ENCODE measurements at places on chromosomes 7 and 10.

GRCh38 chr10:103737735-103738367, 117.5 kb downstream of the SH3PXD2A start:
- no peak for DNase-seq

DNA sequence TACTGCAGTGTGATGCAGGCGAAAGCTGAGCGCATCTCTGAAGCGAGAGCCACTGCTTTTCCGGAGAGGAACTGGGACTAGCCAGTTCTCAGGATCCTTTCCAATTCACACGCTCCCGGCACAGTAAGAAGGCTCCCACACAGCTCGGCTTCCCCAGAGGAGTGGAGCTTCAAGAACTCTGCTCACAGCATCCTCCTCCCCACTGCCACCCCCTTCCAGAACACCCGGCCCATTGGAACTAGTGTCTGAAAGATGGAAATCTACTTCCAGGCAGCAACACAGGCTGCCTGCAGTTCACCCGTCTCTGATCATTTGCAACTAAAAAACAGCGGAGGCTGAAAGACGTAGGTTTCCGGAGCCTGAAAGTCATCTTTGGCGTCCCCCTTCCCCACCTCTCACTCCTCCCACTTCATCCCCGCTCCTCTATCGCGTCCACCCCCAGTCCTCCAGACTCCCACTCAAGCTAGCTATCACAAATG, at the start of gene DGKB:
Gene DGKB (minus strand): TSS at position 163 of the 479 bp plus-strand sequence.
- DNase-seq = no peak

- DNase-seq = no peak
Observed at GRCh38 chr10:46528675-46529615, 27.5 kb downstream of the GPRIN2 start.

DNA sequence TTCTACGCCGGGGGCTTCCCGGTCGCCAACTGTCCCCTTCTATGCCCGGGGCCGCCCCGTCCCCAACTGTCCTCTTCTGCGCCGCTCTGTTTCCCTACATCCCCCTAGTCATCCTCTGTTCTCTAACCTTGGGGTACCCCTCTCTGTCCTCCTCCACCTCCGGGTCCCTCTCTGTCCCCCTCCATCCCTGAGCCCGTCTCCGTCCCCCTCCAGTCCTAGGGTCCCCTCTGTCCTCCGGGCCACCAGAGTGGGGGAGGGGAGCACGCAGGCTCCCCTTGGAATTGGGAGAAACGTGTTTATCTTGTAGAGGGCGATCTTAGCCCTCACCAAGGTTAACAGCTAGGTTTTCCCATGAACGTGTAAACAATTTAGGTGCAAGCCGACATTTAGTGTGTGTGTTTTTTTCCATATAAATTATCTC, 852 bp upstream of the KLF6 start:
- no peak for DNase-seq

- no peak for DNase-seq
Observed at GRCh38 chr10:122354383-122354782, 20.1 kb upstream of the PLEKHA1 start.

GRCh38 chr10:112821663-112822062, 128.4 kb upstream of the TCF7L2 start:
- no peak for DNase-seq

DNA sequence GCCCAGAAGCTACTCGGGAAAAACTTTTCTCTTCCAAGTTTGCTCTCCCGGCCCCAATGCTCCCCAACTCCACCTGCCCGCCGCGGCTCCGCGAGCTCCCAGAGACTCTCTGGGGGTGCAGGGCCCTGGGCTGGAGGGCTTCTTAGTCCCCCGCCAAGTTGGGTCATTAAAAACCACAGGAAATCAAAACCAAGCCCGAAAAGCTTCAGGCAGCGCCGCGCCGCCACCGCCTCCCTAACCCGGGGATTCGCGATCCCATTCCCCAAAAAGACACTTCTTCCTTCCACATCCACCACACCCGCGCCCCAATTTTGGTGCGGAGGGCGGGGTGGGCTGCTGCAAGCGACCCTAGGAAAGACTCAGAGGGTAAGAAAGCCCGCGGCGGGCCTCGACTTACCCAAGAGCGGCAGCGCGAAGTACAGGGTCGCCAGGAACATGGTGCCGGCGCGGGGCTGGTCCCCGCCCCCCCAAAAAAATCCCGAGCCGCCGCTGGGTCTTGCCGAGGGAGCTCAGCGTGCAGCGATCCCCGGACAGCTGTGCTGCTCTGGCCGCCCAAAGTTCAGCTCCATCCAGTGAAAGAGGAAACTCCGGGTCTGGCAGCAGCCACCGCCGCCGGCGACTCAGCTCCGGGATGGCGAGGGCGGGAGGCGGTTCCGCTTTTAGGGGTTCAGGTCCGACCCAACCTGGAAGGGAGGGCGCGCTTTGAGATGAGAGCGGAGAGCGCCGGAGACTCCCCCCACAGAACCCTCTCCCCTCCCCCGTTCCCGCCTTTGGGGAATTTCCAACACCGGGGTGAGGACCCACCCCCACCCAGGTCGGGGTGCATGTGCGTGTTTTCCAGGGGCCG, 1.2 kb downstream of the GFRA1 start:
- DNase-seq = no peak

DNA sequence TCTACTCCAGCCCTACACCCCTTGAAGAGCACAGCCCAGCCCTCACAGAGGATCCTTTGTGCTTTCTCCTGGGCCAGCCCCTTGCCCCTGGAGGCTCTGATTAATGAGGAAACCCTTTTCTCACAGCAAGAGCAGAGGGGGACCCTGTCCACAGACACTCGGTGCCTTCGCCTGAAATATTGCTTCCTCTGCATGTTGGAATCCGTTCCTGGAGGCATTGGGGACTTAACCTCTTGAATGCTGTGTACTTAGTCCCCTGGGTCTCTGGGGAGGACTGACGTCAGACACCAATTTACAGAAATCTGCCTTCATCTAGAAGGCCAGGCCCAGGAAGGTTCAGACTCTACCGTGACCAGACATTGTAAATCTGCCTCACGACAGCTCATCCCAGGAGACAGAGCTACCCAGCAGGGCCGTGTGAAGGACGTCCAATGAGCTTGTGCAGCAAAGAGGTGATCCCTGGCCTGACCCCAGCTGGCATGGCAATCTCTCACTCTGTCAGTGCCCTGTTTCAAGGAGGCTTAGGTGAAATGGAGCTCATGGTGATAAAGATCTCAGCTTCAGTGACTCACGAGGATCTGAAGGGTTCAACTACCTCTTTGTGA, 8.1 kb upstream of the TMEM72 start:
- no peak for DNase-seq

- DNase-seq = no peak
Observed at GRCh38 chr10:15331461-15331860, 39.6 kb downstream of the FAM171A1 start.

DNA sequence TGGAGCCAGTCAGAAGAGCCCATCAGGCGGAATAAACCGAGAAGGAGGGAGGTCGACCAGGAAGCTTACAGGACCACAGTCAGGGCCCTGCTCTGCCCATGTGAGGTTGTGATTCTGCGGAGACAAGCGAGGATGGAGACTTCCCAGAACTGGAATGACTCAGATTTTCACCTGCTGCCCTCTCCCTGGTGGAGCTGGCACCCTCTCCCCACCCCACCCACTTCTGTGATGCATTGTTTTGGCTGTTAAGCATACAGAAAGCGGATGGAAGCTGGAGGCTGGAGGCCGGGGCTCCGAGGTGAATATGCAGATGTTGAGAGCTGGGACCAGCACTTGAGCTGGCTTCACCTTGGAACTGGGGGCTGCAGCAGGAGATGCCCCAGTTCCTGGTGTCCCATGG, 57.4 kb downstream of the NPTX2 start:
- DNase-seq = no peak

DNA sequence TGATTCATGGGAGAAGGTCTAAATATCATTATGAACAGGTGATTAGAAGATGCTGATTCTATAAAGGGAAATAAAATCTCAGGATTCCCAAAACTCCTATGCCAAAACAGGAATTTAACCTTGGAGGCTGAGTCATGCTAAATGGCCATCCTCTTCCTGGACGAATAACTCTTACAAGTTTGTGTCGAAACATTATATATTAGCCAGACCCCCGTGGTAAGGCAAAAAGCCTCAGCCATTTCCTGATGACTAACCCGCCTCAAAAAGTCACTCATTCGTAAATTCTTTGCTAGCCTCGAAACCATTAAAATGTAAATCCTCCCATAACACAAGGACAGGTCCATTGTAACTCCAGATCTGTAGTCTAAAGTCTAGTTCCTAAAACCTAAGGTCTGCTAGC, 32.0 kb downstream of the CUL2 start:
- peak; percentile 75 for DNase-seq

DNA sequence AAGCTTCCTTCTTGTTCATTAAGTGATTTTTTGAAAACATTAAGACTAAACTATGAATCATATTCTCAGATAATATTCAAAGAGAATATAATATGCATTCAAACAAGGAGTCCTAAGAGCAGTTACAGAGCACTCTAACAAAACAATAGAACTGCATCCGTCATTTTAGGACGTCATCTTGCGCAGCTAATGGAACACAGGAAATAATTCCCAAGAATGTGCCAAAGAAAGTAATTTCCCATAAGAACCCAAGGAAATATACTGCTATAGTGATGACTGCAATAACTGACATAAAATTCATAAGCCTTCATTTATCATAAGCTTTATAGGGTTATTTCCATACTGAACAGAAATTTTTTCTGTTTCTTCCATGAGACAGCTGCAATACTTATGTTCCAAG, 28.3 kb upstream of the CASD1 start:
- DNase-seq = no peak

- DNase-seq = no peak
Observed at GRCh38 chr10:101140084-101140949, 9.2 kb downstream of the TLX1 start.

DNA sequence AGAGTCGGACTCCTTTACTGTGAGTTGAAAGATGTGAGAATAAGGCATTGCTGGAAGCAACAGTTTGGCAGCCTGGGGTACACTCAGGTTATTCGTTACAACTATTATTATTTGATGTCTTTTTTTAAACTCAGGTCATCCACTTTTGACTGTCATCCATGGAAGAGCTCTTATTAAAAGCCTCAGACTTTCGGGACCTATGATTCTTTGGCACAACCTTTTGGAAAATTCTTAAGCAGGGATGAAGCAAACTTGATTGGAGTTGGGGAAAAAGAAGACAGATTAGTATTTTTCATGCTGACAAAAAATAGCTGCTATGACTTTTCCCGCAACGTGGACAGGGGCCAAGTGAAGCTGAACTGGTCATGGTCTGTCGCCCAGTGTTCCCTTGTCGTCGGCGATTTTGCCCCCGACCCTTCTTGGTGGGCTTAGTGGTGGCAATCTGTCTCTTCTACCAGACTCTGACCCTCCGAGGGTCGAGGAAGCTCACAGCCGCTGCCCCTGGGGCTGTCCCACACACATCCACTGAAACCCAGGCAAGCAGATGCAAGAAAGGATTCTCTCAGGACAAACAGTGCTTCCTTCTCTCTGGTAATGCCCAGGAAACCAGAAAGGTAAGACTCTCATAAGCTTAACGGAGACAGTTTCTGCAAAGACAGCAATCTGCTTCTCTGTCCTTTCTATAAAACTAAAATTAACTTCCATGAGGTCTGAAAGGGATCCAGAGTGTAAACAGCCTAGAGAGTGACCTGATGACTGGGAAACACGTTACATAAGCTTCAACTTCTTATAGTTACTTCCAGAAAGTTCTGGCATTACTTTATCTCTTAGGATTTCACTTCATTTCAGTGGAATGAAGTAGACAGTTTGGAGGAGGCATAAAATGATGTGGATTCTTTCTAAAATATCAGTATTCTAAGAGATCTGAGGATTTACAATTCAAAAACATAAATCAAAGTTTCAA, 1.0 kb downstream of the CPED1 start:
- no peak for DNase-seq

GRCh38 chr7:149188213-149188612, 7.1 kb upstream of the ZNF282 start:
- no peak for DNase-seq

- no peak for DNase-seq
Observed at GRCh38 chr10:104622598-104623209, 18.4 kb upstream of the SORCS3 start.

- DNase-seq = no peak
Observed at GRCh38 chr7:38248069-38248567, 25.3 kb downstream of the TARP start.

DNA sequence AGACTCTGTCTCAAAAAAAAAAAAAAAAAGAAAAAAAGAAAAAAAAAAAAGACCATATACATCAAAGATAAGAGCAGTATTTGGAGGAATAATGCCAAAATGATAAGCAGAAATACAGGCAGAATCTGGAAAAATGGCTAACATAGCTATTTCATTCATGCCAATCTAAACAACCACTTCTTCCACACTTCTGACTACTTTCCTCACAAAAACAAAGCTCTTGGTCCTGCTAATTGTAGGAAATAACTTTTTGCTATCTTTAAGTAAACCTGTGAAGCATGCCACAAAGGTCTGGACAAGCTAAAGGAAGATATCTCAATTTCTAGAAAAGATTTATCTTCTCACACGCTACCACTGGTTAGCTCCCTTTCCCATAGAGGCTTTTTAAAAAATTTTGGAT, 30.4 kb downstream of the MICU1 start:
- no peak for DNase-seq

- no peak for DNase-seq
Observed at GRCh38 chr10:125151553-125152449, 8.6 kb downstream of the CTBP2 start.

- DNase-seq = no peak
Observed at GRCh38 chr10:29736366-29737073, 101.7 kb upstream of the SVIL start.

DNA sequence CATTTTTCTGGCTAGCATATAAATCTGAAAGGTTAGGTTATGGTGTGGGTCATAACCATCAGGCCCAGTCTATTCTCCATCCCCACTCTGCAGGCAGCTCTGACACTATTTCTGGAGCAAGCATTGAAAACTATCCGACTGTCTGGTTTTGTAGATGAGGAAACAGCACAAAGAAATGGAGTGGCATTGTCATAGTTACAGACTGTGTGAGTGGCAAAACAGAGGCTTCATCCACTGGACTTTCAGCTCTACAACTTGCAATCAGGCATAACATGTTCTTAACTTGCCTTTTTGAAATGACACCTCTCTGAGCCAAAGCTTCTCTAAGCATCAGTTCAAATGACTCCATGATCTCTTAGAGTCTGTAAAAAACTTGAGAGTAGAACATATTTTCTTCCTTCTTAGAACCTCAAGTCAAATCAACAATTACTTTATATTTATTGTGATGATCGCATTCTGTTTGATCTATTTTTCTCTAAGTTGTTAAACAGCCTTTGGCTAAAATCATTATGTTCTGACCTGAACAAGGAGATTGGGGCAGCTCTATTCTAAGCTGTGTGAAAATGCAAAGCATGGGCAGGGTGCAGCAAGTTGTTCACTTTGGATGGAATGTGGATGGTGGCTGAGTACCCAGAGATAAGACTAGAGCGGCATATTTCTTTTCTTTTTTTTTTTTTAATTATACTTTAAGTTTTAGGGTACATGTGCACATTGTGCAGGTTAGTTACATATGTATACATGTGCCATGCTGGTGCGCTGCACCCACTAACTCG, 68.5 kb downstream of the LRRC4 start:
- no peak for DNase-seq

- no peak for DNase-seq
Observed at GRCh38 chr10:1598393-1599153, 138.8 kb downstream of the ADARB2 start.

DNA sequence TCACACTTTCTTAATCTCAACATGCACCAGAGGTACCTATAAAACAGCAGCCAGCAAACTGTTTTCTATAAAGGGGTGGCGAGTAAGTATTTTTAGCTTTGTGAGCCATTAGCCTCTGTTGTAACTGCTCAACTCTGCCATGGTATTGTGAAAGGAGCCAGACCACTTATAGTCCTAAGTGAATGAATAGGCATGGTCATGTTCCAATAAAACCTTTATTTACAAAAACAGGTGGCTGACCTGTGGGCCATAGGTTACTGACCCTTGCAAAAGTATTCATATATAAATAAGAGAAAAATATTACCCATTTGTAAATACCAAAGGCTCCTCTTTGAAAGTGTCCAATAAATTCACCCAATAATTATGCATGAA, 50.3 kb downstream of the ICA1 start:
- no peak for DNase-seq

Measured in AG04449 (cell line).